ENCODE measurements at places on chromosomes 6 and 20.

DNA sequence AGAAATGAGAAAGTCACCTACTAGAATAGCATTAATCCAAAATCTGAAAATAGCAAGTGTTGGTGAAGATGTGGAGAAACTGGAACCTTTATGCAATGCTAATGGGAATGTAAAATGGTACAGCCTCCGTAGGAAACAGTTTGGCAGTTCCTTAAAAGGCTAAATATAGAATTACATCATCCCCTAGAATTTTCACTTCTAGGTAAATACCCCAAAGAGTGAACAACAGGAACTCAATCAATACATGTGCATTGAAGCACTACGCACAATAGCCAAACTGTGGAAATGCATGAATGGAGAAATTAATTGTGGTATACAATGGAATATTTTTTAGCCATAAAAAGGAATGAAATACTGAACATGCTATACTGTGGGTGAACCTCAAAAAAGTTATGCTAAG, 982.0 kb upstream of the FLRT3 start:
- DNase-seq: no peak

DNA sequence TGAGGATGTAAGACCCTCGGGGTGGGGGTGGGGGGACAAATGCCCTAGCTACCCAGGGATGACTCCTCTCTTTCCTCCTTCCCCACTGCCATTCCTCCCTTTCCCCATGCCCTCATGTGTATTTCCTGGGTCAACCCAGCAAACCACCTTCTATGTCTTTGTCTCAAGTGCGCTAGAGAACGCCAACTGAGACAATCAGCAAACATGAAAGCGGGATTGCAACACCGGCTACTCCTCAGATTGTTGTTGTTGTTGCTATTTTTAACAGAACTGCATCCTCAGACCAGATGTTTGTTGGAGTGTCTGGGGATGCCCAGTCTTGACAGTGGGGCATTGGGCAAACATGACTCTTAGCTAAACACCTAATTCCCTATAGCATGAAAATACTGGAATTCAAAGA, 39.3 kb upstream of the HIVEP1 start:
- no peak for DNase-seq

DNA sequence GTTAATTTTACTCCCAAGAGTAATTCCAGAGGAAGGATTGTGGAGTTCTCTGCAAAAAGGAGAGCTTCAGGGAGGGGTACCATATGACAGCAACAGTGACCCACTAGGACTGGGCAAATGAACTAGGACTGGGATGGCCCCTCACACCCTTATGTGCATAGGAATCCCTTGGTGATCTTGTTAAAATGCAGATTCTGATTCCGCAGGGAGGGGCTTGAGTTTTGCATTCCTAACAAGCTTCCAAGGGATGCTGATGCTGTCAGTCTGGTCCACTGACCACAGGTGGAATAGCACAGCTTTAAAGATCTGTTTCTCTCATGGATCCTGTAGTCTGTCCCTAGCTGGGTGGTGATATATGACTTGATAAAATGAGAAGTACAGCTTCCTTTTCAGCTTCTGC, 6.3 kb upstream of the FOXA2 start:
- no peak for DNase-seq

GRCh38 chr6:85343428-85343827, 106.5 kb upstream of the NT5E start:
- no peak for DNase-seq

GRCh38 chr20:24752612-24753011, 196.5 kb upstream of the CST7 start:
- no peak for DNase-seq

DNA sequence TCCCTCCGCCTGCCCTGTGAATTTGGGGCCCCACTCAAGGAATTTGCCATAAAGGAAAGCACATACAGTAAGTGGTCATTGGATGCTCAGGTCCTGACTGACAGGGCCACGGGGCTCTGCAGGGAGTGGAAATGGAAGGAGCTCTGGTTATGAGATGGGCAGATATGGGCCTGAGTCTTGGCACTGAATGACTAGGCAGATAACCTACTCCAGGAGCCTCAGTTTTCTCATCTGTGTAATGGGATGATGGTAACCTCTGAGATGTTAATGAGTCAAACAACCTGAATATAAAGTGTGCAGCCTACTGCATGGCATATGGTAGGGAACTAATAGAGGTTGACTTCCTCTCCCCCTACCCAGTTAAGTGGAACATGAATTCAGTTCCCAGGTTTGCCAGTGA, 56.4 kb upstream of the NAA20 start:
- no peak for DNase-seq

GRCh38 chr20:46484954-46485353, 28.4 kb downstream of the ZNF334 start:
- no peak for DNase-seq

DNA sequence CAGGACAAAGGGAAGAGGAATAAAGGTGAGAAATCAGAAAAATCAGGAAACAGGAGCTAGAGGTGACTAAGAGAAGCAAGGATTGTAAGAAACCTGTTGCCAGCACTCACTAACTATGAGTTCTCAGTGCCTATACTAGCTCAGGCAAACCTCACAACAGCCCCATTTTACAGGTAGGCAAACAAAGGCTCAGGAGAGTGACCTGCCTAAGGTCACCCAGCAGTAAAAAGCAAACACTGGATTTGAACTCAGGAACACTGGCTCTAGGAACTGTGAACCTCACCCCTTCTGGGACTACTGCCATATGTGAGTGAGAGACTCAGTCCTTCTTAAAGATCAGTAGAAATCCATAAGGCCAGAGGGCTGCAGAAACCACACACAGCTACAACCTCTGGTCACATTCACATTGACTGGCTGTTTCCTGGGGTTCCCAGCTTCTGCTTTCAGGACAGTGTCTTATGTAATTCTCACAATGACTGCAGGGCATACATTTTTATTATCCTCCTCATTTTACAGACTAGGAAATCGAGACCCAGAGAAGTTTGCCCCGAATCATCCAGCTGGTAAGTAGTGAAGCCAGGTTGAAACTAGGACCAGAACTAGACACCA, 80.7 kb upstream of the MAFB start:
- DNase-seq: no peak

DNA sequence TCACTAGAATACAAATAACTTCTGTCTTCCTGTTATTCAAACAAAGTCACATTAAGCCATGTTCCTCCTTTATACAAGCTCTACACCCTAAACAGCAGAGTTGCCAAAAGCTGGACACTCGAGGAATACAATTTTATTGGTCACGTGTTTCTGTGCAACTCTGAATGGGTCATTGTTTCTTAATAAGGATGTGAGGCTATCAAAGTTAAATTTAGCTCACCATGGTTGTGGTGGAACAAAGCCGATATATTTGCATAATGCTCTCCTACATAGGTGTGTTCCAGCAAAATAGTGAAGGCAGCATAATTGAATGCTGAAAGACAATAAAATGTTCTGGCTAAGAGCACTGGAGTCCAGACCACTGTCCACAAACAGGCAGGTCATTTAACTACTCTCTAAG, 36.9 kb upstream of the CD2AP start:
- no peak for DNase-seq

DNA sequence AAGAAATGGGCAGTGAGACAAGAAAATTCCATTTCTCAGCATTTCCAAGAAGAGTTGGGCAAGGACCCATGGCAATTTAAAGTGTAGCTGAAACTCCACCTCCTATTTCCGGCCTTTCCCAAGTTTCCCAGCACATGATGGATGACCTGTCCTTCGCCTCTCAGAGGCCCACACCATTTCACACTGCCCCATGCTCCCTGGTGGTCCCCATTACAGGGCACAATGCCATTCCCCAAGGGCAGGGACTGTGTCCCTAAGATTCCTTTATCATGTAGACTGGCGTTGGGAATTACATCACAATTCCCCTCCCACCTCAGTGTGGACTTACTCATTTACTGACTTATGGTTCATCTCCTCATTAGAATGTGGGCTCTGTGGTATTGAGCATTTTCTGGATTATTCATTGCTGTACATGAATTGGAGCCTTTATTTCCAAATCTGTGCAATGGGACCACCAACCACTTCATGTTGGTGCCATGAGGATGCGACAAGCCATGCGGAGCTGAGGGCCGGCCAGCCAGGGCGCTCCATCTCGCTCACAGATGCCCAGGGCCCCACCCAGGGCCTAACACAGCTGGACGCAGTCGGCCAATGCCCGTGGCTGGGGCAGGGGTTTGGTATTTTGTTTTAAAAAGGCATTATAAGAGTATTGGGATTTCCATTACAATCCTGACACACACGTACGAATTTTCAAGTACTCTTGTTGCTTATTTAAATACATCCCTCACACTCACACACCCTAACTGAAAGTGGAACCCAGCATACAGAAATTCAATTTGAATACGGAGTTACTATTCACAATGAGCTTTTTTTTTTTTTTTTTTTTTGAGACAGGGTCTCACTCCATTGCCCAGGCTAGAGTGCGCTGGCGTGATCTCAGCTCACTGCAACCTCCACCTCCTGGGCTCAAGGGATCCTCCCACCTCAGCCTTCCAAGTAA, 5.4 kb downstream of the ACSS1 start:
- DNase-seq: no peak

- no peak for DNase-seq
These were observed 261.0 kb upstream of the RIN2 start for GRCh38 chr20:19497064-19497463.

GRCh38 chr20:60718743-60719480, 533.1 kb upstream of the CDH4 start:
- no peak for DNase-seq

GRCh38 chr6:77604476-77604875, 48.4 kb upstream of the MEI4 start:
- DNase-seq: no peak

- no peak for DNase-seq
These were observed 475.6 kb upstream of the ADGRB3 start for GRCh38 chr6:68159433-68159832.

DNA sequence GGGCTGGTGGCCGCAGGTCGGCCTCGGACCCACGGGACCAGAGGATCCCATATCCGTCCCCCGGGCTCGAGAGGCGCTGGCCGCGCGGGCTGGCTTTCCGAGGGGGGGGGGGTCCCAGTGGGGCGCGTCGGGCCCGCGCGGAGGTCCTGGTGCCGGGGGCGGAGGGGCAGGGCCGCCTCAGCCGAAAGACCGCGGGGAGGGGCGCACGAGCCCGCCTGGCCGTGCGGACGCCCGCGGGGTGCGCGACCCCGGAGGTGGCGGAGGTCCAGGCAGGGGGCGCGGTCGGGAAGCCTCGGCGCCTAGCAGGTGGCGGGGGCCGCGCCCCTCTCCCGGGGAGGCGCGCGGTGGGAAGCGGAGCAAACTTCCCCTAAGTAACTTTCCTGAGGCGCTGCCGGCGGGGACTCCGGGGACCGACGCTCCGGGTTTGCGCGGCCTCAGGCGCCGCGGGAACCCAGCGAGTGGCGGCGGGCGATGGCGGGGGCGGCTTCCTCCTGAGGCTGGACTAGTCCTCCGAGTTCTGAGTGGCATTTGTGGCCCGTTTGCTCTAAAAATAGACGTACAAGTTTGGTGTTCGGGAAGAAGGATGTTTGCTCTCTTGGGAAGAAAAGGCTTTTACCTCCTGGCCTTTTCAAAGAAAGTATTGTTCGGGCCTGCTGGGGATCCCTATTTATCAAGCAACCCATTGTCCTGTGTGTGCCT, 26.5 kb upstream of the BTBD3 start:
- DNase-seq: no peak

DNA sequence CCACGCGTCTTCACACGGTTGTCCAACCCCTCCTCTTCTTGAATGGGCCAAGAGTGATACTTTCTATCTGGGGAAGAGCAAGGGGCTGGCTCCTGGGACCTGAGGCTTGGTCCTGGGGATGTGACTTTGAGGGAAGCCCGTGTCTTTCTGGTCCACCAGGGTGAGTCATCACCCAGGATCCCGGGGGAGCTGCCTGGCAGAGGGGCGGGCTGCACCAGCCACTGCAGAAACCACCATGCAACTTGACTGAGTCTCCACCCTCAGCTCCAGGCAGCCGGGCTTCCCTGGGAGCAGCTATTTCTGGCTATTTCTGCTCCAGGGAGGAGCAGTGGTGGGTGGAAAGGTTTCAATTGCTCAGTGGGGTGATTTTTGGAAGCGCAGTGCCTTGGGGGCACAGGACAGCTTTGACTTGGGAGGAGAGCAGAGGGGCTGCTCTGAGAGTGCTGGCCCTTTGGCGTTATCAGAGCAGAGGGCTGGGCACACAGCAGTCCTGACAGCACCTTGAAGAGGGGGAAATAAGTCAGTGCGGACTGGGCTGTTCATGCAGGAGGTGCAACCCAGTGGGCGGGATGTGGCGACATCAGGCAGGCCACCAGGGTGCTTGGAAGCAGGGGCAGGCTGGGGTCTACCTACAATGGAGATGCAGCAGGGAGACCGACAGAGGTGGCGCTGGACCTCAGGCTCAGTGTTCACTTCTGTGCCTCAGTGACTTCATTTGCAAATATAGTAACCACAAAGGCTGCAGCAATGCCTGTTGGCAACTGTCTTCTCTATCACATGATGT, 45.1 kb upstream of the FAM83D start:
- no peak for DNase-seq

DNA sequence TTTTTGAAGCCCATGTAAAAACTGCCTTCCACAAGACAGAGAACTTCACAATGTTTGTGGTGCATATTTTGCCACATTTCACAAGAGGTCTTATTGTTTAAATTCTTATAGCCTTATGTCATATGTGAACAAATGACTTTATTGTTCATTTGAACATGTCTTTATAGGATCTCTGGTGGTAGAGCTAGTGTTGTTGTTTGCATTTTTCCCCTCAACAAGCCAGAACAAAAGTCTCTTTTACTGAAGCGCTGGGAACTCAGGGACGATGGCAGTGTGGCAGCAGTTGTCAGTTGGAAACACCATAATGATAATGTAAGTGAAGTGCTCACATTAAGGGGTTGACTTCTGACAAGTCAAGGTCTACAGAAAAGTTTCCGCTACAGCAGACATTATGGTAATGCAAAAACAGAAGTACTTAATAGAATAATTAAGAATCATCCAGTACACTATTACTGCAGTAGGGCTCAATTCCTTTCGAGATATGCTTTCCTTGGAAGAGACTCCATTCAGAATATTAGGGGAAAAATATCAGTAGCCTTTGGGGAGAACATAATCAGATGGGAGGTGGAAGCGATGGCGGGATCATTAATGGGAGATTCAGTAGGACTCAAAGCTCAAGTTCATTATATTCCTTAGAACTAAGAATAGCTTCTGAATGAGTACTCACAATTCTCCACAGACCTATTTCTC, 180.0 kb downstream of the GJA10 start:
- no peak for DNase-seq

GRCh38 chr6:132234356-132234755, 166.9 kb downstream of the MOXD1 start:
- DNase-seq: no peak

- no peak for DNase-seq
These were observed 177.6 kb downstream of the PLCB1 start for GRCh38 chr20:8309634-8310033.

GRCh38 chr20:59837623-59838394, 95.6 kb downstream of the SYCP2 start:
- no peak for DNase-seq

GRCh38 chr6:80544976-80545722, 438.7 kb downstream of the BCKDHB start:
- DNase-seq: no peak

DNA sequence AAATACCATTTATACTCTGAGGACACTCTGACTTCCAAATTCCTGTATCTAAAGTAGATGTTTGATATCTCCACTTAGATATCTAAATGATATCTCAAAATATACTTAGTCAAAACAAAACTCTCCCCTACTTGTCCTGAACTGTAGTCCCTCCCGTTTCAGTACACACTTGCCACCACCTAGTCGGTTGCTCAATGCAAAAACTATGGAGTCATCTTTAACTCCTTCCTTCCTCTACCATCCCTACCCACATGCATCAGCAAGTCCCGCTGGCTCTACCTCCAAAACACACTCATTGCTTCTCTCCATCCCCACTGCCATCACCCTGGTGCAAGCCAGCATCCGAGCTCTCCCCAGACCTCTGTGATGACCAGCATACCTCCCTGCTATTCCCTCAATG, 13.2 kb downstream of the STX7 start:
- DNase-seq: no peak
